ENCODE measurements at places on chromosomes 11 and 22.

DNA sequence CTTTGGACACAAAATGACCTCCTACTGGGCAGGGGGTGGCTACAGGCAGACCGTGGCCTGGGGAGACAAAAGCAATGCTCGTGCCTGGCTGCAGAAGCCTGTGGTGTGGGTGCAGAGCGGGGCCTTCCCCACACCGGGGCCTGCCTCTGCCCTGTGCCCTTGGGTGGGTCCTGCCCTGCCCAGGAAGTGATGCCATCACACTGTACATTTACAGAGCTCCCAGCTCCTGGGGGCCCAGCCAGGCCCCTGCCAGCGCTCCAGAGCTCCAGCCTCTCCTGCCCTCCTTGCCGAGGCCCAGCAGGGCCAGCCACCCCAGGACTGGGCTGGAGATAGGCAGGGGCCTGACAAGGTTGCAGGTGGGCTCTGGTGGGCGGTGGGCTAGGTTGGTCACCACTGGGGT is 40.1 kb downstream of the MUC5B start:
- DNase-seq: no peak

- DNase-seq: peak; percentile 15
Observed at GRCh38 chr22:47100646-47101200, 338.3 kb downstream of the TBC1D22A start.

- DNase-seq: no peak
Observed at GRCh38 chr11:72377596-72377995, 56.7 kb downstream of the CLPB start.

- no peak for DNase-seq
Observed at GRCh38 chr11:94961255-94961654, 12.1 kb downstream of the CWC15 start.

DNA sequence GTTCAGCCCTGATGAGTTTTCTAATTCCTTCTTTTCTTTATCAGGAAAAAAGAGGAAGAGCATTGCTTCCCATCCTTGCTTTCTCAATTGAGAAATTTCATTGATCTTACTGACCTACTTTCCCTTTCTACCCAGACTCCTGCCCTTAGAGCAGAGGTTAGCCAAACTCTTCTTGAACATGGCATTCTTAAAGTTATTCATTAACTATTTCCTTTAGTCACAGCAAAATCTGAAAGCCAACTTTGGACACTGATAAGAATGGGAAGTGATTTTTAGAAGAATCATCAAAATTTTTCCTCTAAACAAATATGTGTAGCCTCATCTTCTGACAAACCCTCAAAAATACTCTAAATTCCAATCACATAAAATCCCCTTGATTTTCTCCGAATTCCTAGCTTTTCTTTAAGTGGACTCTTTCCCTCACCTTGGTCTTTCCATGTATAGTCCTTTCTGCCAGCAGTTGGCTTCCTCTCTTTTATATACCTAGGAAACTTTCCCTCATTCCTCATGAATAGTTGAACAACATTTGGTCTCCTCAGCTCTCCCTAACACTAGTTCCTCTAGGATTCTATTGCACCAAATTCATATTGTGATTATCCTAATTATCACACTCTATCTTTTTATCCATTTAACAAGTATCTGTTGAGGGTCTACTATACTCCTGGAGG is 566.7 kb upstream of the CCDC90B start:
- DNase-seq: no peak

GRCh38 chr11:37946155-37946766 is 1348.2 kb upstream of the RAG2 start:
- no peak for DNase-seq

GRCh38 chr22:50269573-50269969 is 609 bp downstream of the MAPK11 start:
- no peak for DNase-seq

- DNase-seq: no peak
Observed at GRCh38 chr11:81207421-81208054, 1526.1 kb downstream of the FAM181B start.

- DNase-seq: no peak
Observed at GRCh38 chr11:125330462-125331325, 165.4 kb downstream of the FEZ1 start.

GRCh38 chr22:45537734-45538181 is 35.1 kb downstream of the FBLN1 start:
- DNase-seq: peak; percentile 47

DNA sequence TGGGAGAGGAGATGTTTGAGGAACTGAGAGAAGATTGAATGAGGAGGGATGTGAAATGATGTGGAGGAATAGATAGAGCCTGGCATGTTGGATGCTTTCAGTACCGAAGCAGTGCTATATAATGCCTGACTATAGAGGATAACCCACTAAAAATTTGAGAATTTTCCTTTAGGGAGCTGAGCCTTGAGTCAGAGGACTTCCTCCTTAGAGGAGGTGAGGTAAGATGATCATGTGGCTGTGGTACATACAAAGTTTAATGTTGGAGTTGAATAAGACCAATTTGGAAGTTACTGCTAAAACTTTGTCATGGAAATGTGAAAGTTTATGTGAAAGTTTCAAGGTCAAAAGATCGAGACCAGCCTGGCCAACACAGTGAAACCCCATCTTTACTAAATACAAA is 66.9 kb downstream of the YAP1 start:
- no peak for DNase-seq

DNA sequence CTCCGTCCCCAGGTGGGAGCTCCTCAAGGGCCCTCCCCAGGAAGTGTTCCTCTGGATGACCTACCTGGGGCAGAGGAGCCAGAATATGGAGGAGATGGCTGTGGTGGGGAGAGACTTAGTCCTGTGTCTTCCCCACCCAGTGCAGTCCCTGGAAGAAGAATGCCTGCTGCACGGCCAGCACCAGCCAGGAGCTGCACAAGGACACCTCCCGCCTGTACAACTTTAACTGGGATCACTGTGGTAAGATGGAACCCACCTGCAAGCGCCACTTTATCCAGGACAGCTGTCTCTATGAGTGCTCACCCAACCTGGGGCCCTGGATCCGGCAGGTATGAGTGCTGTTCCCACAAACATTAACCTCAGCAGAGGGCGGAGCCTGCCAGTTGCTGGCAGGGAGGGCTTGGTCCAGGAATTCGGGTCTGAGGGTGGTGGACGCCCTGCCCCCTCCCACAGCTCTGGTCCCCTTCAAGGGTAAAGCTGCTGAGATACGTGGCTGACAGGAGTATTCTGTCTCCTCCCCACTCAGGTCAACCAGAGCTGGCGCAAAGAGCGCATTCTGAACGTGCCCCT is 3.4 kb downstream of the FOLR3 start:
- no peak for DNase-seq

- no peak for DNase-seq
Observed at GRCh38 chr11:6932145-6932544, 5.9 kb downstream of the ZNF215 start.

- peak; percentile 28 for DNase-seq
Observed at GRCh38 chr11:46912526-46913150, 5.7 kb downstream of the LRP4 start.

- no peak for DNase-seq
Observed at GRCh38 chr22:40678493-40679248, 613 bp upstream of the MCHR1 start.

DNA sequence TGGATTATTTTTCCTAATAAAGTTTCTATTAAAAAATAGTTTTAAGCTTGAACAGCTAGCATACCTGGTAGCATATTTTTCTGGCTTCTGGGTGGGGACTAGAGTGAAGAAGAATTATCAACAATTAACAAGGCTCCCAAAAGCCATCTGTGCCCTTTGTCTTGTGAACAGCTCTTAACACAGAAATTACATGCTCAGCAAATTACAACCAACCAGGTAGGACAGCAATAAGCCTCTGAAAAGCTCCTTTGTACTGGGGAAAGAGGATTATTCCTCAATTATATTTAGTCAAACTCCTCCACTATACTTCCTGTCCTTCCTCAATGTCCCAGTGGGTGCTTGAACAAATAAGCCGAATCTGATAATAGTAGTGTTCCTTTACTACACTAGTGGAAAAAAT is 162.8 kb downstream of the RAB38 start:
- no peak for DNase-seq

GRCh38 chr11:120399307-120399706 is 63.1 kb downstream of the ARHGEF12 start:
- DNase-seq: no peak

GRCh38 chr11:22780952-22781593 is 48.5 kb downstream of the SVIP start:
- DNase-seq: no peak

DNA sequence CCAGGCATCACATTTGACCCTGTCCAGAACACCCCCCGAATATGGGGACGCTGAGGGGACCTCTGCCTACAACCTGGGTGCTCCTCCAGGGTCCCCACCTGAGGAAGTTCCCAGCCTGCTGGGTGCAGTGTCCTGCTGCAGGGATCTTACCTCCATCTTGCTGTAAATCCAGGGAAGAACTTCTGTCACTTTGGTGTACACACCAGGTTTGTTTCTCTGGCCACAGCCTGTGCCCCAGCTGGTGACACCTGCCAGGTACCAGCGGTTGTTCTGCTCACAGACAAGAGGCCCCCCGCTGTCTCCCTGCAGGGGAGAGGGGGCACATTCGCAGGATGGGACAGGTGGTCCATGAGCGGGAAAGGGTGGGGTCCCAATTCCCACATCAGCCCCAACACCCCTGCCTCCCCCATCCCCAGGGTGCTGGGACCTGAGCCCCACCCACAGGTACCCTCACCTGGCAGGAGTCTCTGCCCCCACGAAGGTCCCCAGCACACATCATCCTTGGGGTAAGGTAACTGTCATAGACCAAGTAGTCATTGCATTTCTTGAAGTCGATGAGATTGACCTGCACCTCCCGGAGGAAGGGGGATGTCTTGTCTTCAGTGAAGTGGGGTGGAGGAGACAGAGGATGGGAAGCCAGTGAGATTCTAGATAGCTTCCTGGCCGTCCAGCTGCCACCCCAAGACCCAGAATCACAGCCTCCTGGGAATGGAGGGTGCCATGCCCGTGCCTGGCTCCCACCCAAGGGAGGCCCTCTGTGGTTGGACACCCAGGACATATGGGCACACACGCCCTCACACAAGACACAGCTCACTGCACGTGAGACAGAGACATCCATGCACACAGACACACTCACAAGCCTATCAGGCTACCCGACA is 25.5 kb downstream of the TMPRSS13 start:
- no peak for DNase-seq

- DNase-seq: peak; percentile 32
Observed at GRCh38 chr11:61688365-61689163, 8.4 kb downstream of the DAGLA start.

- no peak for DNase-seq
Observed at GRCh38 chr22:37994049-37994448, 9.7 kb upstream of the SOX10 start.

GRCh38 chr11:22344081-22344480 is 5.9 kb downstream of the SLC17A6 start:
- no peak for DNase-seq

DNA sequence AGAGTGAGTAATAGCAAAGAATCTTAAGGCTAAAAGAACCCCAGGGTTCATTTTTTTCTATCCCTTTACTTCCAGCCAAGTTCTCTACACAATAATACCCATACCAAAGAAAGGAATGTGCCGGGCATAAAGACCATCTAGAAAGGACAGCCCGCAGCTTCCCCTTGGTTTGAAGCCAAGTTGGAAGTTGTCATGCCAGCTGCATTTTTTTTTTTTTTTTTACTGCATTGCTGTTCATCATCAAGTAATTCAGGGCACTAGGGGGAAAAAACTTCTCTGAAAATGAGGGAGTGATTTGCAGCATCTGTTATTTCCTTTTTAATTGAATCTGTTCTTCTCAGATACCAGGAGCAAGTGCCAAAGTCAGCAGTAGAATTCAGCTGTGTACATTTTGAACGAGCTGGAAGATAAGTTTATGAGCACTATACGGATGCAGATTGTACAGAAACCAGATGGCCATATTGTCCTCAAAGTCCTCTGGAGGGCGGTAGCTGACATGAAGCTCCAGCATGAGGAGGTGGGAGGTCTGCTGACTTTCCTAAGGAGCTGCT is 56.4 kb downstream of the UBASH3B start:
- no peak for DNase-seq

GRCh38 chr11:130762638-130763037 is 153.6 kb downstream of the SNX19 start:
- no peak for DNase-seq

DNA sequence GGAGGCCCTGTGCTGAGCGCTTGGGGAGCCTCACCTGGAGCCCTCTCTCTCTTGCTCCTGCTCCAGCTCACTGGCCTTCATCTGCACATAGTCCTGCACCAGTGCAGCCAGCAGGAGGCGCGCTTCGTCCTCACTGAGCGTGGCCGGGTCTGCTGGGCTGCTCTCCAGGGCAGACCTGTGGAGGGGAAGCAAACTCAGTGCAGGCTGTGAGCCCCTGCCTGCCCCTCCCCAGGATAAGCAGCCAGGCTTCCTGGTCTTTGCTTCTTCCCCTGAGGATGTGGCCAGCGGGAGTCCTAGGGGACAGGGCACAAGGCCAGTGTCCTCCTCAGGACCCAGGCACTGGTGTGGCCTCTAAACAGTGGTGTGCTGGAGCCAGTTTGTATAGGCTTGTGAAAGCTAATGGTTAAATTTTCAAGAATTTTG is 2.2 kb downstream of the CALCA start:
- no peak for DNase-seq

GRCh38 chr11:35182317-35182939 is 43.5 kb downstream of the CD44 start:
- no peak for DNase-seq

DNA sequence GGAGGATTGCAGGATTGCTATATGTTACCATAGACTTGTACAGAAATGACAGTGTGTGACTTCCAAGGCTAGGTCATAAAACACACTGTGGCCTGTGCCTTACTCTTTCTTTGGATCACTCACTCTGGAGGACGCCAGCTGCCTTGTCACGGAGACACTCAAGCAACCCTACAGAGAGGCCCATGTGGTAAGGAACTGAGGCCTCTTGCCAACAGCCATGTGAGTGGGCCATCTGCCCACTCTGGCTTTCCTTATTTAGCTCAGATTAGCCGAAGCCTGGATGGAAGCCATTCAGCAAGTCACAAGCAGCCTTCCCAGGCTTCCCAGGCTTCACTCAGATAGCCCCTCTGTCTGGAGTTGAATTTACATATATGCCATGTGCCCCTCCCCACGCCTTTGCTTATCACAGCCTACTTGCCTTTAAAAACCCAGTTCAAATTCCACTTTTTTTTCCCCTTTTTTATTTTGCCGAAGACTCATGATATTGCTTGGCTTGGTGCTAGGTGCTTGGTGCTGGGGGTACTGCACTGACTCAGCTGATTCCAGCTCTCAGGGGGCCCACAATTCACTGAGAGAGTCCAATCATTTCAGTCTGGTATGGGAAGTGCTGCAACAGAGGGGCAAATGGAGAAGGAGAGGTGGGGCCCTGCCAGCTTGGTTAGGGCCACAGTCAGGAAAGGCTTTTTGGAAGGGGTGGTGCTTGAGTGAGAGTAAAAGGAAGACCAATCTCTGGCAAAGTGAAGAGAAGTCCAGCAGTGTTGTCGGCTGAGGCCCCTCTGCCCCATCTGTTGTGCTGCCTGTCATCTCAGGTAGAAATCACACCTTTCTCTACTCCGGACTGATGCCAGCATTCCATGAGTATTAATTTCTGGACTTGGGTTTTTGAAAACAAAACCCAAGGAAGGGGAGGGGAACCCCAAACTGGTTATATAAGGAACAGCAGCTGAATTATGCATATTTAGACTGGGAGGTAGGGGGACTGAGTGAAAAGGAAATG is 14.5 kb upstream of the P4HA3 start:
- no peak for DNase-seq

Measured in nucleus accumbens (tissue), 56 donors.